CD4-positive, alpha-beta T cell (primary cell): ENCODE measurements at places on chromosomes 1 and 21.

DNA sequence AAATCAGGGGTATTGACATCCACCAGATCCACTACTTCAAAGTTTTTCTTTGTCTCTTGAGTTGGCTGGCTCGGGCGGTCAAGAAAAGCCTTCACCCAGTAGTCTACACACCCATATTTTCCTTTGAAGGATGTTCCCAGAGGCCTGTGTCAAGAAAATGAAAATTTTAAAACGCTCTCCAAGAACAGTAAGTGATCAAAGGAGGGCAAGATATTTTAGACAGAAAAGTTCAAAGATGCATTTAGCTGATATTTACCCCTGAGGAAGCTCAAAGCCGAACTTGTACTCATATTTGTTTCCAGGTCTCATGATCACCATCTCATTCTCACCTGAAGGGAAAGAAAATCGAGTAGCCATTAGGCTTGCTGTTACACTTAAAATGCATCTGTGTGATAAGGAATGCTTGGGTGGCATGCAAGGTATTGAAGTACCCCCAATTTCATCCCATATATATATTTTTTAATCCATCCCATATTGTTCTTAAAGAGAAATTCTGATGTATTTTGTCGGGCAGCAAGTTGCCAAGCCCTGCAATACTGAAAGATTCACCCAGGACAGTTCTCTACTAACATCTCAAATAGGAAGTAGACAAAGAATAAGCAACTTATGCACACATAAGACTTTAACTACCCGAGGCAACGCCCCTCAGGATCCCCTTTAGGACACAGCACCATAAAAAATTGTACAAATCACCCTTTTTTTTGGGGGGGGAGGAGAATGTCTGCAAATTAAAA lies 1.1 kb downstream of the TXNIP start:
- H3K36me3 ChIP-seq = peaks cover 41% of the 10 kb centered on the region
- H3K27ac ChIP-seq = peak overlapping the region; percentile 33
- DNase-seq = no peak
- H3K27me3 ChIP-seq = no peaks in the 10 kb centered on the region

GRCh38 chr1:10662824-10663677 lies 133.4 kb downstream of the CASZ1 start:
- H3K27me3 ChIP-seq = no peaks in the 10 kb centered on the region
- no peaks in the 10 kb centered on the region for H3K4me1 ChIP-seq
- no peak overlapping the region for H3K4me3 ChIP-seq
- no peak overlapping the region for H3K27ac ChIP-seq
- DNase-seq = no peak
- peaks cover 11% of the 10 kb centered on the region for H3K36me3 ChIP-seq

- H3K4me3 ChIP-seq = no peak overlapping the region
- no peak for DNase-seq
- H3K27me3 ChIP-seq = no peaks in the 10 kb centered on the region
- no peak overlapping the region for H3K27ac ChIP-seq
- H3K4me1 ChIP-seq = peaks cover 7% of the 10 kb centered on the region
- H3K36me3 ChIP-seq = peaks cover 17% of the 10 kb centered on the region
Measured at GRCh38 chr21:32702702-32703101, 25.1 kb downstream of the SYNJ1 start.

DNA sequence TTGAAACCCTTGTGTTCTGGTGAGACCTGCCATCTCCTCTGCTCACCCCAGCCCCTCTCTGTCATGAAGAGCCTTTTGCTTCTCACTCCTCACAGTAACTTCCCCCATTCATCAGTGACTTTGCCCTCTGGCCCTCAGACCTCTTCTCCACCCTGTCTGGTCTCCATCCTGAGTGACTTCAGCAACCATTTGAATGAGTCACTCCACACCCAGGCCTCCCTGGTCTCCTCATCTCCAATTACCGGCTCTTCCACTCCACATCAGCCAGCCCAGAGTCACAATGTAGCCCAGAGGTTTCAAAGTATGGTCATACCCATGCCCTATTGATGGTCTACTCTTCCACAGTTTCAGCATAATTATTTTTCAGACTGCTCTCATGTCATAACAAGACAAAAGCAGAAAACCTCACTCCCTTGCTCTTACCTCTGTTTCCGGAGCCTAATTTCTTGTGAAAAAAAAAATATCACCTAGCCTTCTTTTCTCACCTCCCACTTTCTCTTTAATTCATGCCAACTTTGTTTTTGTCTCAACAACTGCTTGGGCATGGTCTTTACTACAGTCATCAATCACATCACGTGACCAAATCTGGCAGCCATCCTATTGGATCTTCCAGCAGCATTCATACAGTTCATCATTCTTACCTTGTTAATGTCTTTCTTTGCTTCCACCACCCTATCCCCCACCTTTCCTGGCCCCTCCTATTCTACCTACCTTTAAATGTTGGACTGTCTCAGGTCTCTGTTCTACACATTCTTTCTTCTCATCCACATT lies 35.6 kb upstream of the NEK7 start:
- DNase-seq = no peak
- H3K4me3 ChIP-seq = no peak overlapping the region
- no peaks in the 10 kb centered on the region for H3K27me3 ChIP-seq
- H3K27ac ChIP-seq = no peak overlapping the region
- H3K4me1 ChIP-seq = no peaks in the 10 kb centered on the region

GRCh38 chr1:203768256-203768655 lies 3.3 kb downstream of the LAX1 start:
- no peak for DNase-seq
- no peak overlapping the region for H3K27ac ChIP-seq
- H3K4me3 ChIP-seq = no peak overlapping the region
- no peaks in the 10 kb centered on the region for H3K27me3 ChIP-seq
- H3K4me1 ChIP-seq = peaks cover 47% of the 10 kb centered on the region

DNA sequence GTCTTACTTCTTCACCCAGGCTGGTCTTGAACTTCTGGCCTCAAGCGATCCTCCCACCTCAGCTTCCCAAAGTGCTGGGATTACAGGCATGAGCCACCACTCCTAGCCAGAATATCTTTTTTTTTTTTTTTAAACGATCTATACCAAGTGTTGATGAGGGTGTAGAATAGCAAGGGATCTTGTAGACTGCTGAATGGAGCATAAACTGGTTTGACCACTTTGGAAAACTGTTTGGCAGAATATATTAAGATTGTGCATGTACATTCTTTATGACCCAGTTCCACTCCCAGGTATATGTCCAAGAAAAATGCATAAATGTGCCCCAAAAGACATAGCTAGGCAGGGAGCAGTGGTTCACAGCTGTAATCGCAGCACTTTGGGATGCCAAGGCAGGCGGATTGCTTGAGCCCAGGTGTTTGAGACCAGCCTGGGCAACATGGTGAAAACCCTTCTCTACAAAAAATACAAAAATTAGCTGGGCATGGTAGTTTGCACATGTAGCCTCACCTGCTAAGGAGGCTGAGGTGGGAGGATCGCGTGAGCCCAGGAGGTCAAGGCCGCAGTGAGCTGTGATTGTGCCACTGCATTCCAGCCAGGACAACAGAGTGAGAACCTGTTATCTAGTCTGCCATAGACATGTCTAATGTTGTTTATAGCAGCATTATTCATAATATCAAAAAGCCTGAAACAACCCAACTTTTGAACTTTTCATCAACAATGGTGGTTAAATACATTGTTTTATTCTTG lies 184.0 kb downstream of the VPS13D start:
- peaks cover 37% of the 10 kb centered on the region for H3K36me3 ChIP-seq
- DNase-seq = no peak
- H3K27ac ChIP-seq = no peak overlapping the region
- no peak overlapping the region for H3K4me3 ChIP-seq
- peaks cover 2% of the 10 kb centered on the region for H3K4me1 ChIP-seq
- H3K27me3 ChIP-seq = no peaks in the 10 kb centered on the region

DNA sequence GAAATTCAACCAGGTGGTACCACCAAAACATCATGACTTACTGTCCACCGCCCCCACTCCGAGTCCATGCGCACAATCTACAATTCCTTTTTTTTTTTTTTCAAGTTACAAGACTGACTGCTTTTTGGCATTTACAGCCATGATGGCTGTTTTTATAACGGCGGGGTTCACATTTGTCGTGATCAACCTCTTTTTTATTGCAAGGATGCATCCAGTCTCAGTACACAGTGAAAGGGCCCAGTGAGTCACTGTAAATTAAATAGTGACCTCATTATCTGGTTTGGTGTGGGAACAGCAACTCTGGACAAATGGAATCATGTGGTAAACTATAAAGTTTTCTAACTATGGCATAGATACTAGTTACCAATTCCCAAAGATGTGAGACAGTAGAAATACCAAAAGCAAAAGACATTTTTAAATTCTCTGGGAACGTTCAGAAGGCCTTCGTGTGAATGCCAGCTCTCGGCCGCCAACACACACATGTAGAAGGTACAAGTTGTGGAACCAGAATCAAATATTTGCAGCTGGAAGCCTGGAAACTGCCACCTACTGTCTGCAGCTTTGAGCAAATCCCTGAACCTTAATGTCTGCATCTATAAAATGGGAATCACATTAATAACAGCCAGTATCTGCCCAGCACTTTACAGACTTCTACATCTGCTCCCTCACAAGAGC lies 4.9 kb downstream of the GLIS1 start:
- no peak for DNase-seq
- H3K36me3 ChIP-seq = no peaks in the 10 kb centered on the region
- peaks cover 22% of the 10 kb centered on the region for H3K27me3 ChIP-seq
- H3K4me3 ChIP-seq = no peak overlapping the region

DNA sequence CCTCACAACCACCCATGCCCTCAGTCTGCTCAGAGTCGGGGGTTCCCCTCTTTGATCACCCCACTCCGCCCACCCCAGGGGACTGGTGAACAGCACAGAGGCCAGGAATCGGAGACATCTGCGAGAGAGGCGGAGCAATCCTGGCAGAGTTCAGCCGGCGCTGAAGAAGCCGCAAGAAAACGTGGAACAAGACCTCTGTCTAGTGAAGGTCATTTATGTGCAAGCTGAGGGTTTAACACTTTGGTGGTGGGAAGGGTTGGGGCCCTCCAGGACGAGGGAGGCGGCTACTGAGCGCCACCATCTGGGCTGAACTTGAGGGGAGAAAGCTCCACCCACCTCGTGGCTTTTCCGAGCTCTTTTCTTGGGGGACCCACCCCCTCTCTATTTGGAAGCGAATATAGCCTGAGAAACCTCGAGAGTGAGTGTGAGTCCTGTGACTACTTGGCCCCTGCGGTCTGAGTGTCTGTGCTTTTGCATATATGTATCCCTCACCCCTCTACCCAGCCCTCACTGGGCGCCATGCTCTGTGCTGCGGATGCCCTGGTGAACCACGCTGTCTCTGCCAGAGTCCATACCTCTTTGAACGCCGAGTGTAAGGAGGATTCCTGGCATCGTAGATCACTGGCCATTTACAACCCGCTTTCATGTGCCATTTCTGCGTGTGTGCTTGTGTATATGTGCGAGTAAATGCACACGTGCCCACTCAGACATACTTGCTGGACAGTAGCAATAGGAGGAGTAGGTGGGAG lies 1.2 kb upstream of the EPHA10 start:
- DNase-seq = no peak
- no peaks in the 10 kb centered on the region for H3K36me3 ChIP-seq
- H3K4me3 ChIP-seq = no peak overlapping the region
- H3K27me3 ChIP-seq = peaks cover 66% of the 10 kb centered on the region
- H3K4me1 ChIP-seq = peaks cover 13% of the 10 kb centered on the region

DNA sequence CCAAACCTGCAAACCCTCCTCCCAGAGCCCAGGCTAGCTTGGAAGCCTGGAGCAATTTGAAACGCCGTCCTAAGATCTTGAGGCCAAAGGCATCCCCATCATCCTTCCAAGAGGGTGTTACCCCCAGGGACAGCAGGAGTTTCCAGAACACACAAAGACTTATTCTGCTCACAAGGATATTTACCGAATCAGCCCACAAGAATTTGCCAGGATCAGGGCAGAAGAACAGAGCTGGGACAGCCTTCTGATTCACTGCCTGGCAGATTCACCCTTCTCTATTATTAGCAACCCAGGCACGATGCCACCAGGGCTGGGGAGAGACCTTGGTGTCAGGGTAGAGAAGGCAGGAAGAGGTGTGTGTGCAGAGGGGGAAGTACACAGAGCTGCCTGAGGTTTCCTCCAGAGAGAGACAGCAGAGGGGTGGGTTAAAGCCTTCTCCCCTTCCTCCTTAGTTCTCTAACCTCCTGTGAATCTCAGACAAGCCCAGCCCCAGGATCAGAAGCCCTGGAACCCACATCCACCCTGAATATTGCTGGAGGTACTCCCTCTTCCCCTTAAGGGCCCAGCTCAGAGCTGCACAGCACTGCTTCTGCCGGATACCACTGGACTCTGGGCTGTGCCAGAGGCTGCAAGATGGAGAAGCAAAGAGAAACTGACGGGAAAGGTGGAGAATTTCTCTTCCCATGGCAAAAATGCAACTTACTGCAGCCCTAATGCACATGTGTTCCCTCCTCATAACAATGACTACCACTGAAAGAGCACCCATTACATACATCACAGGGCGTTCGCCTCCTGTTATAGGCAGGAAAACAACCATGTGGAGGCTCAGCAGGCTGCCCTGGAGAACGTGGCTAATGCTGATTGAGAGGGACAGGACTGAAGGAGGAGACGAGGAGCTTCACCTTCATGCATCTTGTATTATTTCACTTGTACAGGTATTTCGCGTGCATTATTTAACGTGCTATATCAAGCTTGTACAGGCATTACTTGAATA lies 61.8 kb downstream of the ITPKB start:
- H3K4me3 ChIP-seq = peak overlapping the region; percentile 13
- peaks cover 98% of the 10 kb centered on the region for H3K4me1 ChIP-seq
- H3K27me3 ChIP-seq = no peaks in the 10 kb centered on the region
- DNase-seq = peak; percentile 77
- peaks cover 17% of the 10 kb centered on the region for H3K36me3 ChIP-seq

- peaks cover 6% of the 10 kb centered on the region for H3K36me3 ChIP-seq
- peaks cover 60% of the 10 kb centered on the region for H3K4me1 ChIP-seq
- H3K27me3 ChIP-seq = no peaks in the 10 kb centered on the region
- DNase-seq = no peak
Measured at GRCh38 chr1:25624604-25625003, 8.0 kb downstream of the MAN1C1 start.

GRCh38 chr1:161099090-161099802 lies 1.1 kb downstream of the KLHDC9 start:
- no peak overlapping the region for H3K27ac ChIP-seq
- H3K4me3 ChIP-seq = no peak overlapping the region
- H3K27me3 ChIP-seq = no peaks in the 10 kb centered on the region
- peaks cover 30% of the 10 kb centered on the region for H3K36me3 ChIP-seq
- DNase-seq = no peak

DNA sequence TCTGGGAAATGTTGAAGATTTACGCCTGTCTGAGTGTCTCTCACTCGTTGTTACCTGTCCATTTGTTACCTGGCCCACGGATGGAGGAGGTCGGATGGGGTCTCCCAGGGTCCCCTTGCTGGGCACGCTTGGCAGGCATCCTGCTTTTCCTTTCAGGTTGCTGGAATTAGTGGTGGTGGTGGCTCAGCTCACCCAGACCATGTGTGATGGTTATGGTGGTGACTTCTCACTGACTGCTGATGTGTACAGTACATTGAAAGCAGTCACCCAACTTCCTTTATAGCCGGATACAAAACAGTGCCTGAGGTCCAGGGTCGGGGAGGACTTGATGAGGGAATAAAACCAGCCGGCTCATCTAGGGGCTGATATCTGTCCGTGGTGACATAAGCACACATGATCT lies 19.5 kb downstream of the MAPKAPK2 start:
- peaks cover 3% of the 10 kb centered on the region for H3K36me3 ChIP-seq
- no peak overlapping the region for H3K4me3 ChIP-seq
- peaks cover 85% of the 10 kb centered on the region for H3K4me1 ChIP-seq
- no peak for DNase-seq

GRCh38 chr1:50526431-50526830 lies 103.2 kb upstream of the DMRTA2 start:
- no peaks in the 10 kb centered on the region for H3K27me3 ChIP-seq
- no peaks in the 10 kb centered on the region for H3K4me1 ChIP-seq
- H3K36me3 ChIP-seq = peaks cover 3% of the 10 kb centered on the region
- H3K4me3 ChIP-seq = no peak overlapping the region
- DNase-seq = no peak
